ENCODE measurements at places on chromosomes 11 and 22.

DNA sequence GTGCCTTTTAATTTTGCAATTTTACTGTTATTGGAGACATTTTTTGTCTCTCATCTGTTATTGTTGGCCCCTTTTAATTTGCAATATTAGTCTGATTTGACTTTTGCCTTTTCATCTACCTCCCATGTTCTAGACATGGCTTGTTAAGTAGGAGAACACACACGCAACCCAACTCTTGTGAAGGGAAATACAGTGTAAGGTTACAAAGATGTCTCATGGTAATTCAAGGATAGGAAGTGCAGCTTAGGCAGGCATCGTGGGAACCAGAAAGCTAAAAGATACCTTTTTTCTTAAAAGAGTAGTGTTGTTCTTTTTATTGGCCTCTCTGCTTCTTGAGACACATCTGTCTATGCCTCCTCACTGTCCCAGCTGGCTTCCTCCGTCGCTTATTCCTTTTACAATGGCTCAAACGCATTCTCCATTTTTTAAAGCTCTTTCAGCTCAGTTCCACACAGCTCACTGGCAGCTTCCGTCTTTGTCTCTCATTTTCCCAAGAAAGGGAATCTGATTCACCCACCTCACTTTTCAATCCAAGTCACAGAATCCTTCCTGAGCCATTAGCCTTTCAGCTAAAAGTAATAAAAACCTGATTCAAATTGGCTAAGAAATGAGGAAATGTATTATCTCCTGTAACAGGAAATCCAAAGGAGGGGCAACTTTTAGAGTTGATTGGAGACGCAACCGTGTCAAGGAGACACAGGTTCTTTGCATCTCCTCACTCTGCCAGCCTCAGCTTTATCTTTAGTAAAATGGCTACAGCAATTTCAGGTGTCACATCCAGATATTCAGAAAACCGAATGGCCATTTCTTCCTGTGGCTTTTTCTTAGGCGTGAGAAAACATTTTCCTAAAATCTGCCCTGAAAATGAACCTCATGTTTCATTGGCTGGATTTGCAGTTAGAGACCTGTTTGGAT lies 57.2 kb downstream of the SIK2 start:
- DNase-seq, result no peak

DNA sequence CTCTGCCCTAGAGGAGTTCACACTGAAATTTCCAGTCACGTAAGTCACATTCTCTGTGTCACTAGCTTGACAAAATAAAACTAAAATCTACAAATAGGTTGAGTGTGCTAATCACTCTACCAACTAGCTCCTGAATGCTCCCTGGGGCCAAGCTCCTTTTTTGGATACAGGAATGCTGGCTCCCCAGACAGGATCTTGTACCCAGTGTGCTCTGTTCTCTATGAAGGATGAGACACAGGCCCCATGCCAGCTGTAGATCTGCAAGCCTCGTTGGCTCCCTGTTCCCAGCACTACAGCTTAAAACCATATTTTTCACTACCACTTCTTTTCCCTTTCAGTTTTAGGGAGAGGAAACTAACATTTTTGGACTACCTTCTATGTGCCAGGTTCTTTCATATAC lies 3.7 kb upstream of the IPO7 start:
- DNase-seq, result no peak

GRCh38 chr22:46315976-46316375 lies 19.3 kb downstream of the GTSE1 start:
- no peak for DNase-seq

DNA sequence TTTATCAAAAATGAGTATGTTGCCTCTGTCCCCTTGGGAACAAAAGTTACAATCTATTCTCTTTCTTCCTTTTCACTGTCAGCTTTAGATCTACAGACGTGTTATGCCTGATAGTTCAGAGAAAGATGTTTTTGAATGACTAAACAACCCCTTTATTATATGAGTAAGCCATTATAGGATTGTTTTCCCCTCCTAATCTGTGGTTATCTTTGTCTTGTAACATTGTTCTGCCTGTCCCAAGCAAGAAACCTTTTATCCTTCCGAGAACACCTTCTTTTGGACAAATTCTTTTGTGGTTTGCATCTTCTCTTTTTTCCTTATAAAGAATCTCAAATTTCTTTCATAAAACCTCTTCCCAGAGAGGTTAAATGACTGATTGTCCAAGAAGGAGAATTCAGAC lies 208.4 kb downstream of the DDX10 start:
- no peak for DNase-seq

- DNase-seq, result no peak
Observed at GRCh38 chr11:74870485-74870884, 78.4 kb downstream of the XRRA1 start.
